Inflammatory macrophage treated with lipopolysaccharide for 1 hour (primary cell): ENCODE measurements at places on chromosomes 12 and 14.
A peak's percentile ranks its signal among the peaks of the same experiment; 100 is the strongest.

DNA sequence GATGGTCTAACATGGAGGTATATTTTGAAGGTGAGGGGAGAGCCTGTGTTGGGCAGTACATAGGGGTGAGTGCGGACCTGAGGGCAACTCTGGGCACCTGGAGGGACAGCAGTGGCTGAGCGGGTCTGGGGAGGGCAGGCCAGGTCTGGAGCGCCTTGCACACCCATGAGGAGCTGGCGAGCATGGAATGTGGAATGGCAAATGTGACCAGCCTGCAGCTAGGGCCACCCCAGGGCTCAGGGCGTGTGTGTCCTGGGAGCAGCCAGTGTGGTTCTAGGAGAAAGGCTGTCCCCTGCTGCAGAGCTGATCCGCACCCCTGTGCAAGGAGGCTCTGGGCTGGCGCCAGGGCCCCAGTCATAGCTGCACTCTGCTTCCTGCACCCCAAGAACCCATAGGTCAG is 24.5 kb downstream of the BCL7A start:
- no peak for DNase-seq

DNA sequence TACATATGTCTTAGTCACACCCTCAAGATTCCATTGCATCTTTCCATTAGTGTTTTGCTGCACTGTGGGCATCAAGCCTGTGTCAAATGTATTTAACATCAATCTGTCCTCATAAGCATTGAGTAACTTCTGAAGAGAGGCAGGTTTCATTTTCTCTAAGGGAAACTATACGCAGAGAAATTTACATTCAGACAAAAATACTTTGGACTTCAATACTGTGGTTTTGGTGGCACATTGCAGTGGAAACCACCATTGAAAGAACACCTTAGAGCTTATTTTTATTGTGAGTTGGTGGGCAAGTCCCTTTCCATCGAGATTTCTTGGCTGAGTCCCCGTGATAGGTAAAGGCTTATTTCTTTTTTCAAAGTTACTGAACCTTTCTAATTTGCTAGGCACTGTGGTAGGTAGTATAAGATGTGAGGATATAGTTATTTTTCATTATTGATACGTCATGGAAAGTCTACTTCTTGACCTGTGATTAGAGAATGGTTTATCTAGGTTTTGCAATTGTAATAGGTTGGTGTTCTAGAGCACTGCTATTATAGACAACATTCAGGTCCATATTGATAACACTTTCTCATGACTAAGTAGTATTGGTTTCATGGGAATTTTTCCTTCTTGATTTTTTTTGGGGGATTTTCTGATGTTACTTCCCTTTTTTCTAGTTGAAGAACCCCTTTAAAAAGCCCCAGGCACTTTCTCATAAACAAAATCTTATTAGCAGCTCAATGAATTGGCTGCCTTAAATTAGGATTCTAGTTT is 81.9 kb downstream of the CFAP54 start:
- DNase-seq, result no peak

- DNase-seq, result no peak
Measured at GRCh38 chr14:60815371-60815770, 80.8 kb downstream of the MNAT1 start.

DNA sequence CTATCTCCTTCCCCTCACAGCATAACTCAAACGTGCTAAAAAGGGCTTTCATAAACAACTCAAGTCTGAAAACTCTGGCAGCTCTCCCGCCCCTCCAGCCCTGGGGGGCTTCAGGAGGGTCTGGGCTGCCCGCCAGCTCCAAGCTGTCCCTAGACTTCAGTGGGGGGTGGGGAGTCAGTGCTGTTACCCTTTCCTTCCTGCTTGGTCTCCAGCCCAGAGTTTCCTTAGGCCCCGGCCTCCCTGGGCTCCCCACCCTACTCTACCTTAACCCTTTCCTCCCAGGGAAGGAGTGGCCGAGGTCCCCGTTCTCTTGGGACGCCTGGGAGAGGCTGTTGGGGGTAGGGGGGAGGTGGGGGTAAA is 530 bp upstream of the NYNRIN start:
- DNase-seq, result no peak

- DNase-seq, result no peak
Measured at GRCh38 chr14:26855077-26855753, 257.4 kb upstream of the NOVA1 start.

- DNase-seq, result no peak
Measured at GRCh38 chr12:95545731-95546490, 5.4 kb downstream of the USP44 start.

DNA sequence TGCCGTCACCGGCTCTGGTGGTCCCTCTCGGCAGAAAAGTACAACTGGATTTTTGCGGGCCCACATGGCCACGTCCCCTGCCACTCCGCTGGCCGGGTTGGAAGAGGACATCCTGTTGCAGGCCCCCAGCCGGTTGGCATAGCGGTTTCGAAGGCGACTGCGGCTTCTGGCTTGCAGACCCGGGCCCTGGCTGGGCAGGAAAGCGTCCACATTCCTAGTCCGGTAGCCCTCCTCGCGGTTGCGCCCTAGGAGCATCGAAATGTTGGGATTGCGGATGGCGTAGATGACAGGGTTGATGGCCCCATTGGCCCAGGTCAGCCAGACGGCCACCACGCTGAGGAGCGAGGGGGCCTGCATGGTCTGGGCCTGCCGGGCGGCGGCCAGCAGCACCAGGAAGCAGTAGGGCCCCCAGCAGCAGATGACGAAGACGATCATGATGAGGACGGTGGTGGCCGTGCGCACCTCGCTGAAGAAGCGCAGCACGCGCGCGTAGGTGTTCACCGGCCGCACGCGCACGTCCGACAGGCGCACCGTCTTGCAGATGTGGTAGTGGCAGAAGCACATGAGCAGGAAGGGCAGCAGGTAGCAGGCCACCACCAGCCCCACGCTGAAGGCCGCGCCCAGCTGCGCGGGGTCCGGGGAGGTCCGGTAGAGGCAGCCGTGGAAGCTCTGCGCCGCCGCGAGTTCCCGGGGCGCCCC is 1.2 kb downstream of the GPR135 start:
- DNase-seq, result no peak

DNA sequence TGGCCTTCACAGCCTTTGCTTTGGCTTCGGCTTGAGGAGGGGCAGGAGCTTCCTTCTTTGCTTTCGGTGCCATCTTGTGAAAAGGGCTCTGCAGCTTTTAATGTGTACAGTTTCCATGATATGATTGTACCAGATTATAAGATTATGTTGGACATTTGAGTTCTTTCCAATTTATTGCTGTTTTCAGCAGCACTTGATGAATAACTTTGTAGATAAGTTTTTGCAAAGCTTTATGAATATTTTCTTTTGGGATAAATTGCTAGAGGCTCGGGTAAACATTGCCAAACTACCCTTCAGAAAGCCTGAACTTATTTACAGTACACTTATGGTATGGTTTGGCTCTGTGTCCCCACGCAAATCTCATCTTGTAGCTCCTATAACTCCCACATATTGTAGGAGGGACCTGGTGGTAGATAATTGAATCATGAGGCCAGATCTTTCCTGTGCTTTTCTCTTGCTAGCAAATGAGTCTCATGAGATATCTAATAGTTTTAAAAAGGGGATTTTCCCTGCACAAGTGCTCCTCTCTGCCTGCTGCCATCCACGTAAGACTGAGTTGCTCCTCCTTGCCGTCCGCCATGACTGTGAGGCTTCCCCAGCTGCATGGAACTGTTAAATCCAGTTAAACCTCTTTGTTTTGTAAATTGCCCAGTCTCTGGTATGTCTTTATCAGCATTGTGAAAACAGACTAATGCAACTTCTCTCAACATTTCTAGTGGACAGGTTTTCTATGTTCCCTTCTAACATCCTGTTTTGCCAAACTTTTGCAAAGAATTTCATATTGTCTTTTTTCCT is 70.4 kb downstream of the RCOR1 start:
- DNase-seq, result peak; percentile 17

GRCh38 chr12:64400041-64400440 is 4.2 kb upstream of the XPOT start:
- DNase-seq, result no peak

DNA sequence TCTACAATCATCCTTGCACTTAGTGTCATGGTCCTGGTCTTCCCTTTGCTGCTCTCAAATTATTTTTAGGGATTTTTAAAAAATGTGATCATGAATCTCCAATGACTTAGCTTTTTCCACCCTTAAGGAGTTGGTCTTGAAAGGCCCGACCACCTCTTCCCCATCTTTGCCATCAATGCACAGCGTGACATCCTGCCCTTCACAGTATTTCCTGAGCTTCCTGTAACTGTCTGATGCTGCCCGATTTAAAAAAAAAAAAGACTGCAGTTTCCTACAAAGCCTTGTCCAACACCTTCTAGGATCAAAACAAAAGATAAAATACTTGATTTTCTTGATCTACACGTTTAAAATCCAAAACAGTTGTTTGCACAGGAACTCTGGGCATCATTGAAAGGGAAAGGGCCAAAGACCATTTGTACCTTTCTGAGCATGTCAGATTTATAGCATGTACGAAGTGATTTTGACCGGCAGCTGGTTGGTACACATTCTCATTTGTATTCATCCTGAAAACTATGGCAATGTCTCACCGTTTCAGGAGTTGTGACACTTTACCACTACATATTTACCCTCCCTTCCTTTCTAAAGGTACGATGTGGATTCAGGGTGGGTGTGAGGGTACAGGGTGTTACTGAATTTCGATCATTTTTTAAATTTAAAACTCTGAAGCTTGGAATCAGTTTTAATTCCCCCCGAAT is 7.4 kb upstream of the ELK3 start:
- DNase-seq, result no peak

- DNase-seq, result no peak
Measured at GRCh38 chr14:104102282-104102914, 16.9 kb downstream of the ASPG start.

DNA sequence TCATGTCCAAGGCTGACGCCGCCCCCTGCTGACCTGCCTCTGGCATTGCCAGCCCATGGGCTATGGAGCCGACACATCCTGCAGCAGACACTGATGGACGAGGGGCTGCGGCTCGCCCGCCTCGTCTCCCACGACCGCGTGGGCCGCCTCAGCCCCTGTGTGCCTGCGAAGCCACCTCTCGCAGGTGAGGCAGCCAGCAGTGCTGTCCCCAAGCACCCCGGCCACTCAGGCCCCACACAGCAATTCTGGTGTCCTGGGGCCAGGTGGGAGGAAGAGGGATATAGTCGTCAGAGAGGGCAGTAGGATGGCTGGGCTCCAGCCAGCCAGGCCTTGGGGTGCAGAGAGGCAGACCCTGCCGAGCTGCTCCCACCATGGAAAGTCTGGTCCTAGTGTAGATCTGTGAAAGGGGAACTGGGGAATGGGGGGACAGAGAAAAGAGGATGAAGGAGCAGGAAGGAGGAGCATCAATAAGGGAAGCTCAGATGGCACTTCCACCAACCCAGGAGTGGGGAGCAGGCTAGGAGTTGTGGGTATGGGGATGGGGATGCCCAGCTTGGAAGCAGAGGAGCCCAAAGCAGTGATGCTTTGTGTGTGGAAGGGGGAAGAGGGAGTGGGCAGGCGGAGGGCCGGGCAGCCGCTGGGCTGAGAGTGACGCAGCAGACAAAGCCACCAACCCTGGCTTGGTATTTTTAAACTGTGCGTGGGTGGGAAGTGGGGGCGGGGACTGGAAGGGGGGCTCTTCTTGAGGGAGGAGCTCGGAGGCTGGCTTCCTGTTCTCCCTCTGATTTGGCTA is 4.7 kb downstream of the NAB2 start:
- peak; percentile 84 for DNase-seq

DNA sequence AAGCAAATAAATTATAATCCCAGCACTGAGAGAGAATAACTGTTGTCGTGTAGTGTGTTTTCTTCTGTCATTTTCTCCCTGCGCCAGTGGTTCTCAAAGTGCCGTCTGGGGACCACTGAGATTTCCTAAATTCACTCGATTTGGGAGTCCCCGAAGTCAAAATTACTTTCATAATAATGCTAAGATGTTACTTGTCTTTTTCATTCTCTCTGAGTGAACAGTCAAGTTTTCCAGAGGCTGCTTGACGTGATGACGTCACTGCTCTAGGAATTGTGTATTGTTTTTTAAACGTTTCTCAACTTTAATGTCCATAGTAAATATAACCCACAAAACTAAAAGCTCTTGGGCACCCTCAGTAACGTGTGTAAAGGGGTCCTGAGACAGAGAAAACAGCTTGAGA is 796 bp upstream of the POP5 start:
- no peak for DNase-seq

DNA sequence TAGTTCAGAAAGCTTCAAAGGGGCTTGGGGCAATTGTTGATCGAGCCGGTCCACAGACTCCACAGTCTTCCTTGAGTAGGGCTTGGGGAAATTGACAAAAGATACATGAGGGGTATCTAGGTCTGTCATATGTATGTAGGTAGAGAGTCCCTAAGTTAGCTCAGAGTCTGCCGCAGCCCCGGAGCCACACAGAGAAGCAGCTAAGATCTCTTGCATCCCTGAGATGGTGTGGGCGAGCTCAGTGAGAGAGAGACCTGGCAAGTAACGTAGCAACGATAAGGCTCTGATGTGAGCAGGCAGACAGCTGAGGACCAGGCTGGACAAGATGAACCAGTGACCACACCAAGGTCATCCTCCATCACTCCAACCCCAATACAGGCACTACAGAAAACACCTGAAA is 297.6 kb downstream of the TMEM132D start:
- DNase-seq, result no peak

DNA sequence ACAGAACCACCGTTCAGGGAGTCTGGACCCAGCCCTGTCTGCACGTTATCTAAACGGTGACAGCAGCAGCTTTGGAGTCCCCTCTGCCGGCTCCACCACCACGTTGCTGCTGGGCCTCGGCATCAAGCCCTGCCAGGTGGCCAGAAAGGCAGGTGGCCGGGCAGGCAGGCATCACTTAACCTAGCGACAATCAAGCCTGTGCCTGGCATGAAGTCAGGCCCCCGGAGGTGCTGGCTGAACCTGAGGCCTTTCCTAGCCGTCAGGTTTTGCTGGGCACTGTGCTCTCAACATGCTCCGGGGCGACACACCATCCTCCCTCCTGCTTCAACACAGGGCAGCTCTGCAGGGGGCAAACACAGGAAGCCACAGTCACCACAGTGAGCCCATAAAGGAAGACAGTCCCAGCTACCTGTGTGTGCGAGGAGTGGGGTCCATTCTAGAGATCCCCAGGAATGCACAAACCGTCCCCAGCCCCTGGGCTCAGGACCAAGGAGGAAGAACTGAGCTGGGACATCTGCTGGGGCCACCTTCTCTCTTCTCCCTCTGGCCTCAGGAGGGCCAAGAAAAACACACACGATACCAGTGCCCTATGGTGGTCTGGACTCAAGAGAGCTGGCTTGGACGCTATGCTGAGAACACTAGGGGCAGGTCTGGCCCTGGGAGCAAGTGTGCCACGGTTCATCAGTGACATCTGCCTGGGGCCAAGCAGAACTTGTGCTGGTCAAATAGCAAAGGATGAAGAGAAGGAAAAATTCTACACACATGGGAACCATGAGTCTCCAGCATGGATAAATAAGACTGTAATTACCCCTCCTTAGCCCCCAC is 44.7 kb downstream of the CCDC88C start:
- no peak for DNase-seq

DNA sequence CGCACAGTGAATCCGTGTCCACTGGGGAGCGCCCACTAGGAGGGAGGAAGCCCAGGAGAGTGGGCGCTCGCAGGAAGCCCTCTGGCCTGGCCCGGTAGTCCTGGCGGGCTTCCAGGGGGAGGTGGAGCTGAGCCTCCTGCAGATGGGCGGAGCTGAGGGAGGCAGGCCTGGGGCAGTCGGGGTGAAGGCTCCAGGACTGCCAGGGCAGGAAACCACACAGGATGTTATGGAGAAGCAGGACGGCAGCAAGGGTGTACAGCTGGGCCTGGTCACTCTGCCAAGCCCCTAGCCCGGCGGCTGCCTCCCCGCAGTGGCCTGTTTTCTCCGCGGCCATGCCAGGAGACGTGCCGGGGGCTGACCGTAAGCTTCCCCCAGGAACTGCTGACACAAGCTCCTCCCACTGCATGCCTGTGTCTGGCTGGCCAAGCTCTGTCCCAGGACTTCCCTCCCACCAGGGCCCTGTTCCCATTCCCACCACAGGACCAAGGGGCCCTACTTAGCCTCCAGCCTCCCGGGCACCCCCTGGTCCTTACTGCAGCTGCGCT is 143.4 kb upstream of the C14orf180 start:
- no peak for DNase-seq
